ENCODE measurements at places on chromosomes 7 and 10.

DNA sequence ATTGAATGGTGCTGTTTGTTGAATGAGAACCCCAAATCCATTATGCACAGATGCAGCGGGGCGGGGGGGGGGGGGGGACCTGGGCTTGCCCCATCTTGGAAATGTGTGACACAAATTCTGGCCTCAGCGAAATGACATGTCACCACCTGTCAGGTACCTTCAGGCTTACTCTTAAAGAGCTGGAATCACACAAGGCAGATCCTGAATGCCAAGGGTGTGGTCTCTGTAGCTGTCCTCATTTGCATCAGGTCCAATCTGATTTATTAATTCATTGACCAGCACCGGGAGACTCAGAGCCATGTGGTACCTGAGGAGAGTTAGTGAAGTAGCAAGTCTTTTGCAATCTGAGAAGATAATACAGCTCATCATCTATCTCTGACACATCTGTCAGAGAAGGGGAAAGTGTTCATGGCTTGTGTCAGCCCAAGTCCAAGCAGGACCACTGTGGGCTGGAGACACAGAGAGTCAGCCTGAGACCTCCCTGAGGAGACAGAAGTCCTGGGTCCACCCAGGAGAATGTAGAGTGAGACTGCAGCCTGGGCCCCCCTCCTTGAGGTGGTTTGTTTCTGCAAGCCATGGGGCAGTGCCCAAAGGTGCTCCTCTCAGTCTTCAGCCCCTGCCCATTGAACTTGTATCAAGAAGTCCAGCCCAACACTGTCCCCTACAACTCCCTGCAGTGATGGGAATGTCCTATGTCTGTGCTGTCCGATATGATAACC lies 46.7 kb downstream of the ADCYAP1R1 start:
- DNase-seq = peak; percentile 37

DNA sequence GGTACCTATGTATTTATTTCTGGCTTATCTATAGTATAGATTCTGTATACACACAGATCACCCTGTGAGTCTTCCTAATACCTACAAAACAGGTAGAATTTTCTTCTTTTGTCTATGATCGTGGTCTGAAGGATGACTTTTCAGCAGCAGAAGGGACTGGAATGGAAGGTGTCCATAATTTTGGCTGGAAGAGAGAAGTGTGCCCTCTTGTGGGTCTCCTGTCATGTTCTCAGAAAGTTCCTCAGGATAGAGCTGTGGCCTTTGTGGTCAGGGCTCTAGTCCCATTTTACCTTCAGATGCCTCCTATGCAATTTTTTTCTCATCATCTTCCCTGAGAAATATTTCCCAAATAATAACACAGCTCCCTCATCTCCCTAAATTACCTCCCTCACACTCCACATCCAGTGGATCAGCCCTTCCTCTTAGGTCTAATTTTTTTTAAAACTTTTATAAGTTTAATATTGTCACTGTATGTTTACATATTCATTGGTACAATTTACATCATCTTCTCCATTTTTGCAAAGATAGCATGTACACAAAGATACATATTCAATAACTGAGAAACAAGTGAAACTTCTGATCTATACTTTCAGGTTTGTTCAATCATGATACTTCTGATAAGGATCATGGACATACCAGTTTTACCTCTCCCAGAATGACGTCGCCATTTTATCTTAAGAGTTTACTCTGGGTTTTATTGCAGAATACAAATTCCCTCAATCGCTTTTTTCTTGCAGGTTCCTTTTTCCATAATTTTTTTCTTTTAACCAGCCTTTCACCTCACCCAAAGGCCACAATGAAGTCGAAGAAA lies 112.7 kb downstream of the REEP3 start:
- no peak for DNase-seq

- no peak for DNase-seq
Observed at GRCh38 chr10:66238343-66238742, 687.5 kb upstream of the LRRTM3 start.

DNA sequence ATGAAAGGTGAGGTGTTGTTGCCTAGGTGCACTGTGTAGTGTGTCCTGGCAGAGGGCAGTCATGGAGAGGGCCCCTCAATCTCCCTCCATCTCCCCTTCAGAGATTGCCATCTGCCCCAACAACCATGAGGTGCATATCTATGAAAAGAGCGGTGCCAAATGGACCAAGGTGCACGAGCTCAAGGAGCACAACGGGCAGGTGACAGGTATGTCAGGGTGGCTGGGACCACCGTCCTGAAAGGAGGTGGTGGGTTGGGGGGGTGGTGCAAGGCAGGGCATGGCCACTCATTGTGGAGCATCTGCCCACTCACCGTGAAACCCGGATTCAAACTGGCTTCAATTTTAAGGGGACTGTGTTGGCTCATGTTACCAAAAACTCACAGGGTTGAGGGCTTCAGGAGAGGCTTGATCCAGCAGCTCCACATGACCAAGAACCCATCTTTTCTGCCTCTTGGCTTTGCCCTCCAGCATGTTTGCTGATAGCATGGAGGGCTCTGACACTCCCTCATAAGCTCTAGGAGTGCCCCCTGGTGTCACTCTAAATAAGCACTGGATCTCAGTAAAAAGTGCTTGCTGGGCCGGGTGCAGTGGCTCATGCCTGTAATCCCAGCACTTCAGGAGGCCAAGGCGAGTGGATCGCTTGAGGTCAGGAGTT lies 12.2 kb downstream of the ARPC1B start:
- DNase-seq = no peak

DNA sequence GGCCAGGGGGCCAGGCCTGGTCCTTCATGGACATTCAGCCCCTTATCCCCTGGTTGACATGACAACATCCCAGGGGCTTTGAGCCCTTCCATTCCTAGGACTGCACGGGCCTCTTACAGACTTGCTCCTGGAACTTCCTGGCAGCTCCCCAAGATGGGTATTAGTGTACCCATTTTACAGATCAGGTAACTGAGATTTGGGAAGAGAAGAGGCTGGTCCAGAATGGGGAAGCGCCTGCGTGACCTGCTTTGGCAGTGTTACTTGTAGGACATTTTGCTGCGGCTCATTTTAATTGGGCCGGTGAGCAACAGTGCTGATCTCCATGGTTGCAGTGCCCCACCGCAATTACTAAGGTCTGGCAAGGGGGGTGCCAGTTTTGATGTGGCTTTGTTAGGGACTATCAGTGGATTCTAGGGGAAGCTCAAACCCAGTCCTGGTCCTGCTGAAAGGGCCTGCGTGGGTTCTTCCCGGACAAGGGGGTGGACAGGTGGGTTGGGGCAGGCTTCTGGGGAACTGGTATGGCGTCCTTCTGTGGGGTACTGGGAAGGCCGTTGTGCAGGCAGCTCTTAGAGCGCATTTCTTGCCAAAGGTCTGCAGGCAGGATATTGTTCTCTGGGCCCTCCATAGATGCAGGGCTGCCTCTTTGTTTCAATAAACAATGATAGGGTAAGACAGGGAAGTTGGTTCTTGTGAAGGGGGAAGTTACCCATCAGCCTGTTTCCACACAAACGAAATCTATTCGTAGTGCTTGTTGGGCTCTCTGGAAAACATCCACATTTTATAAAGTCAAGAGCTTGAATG lies 137.6 kb downstream of the RGS10 start:
- no peak for DNase-seq

GRCh38 chr7:69192134-69192533 lies 406.1 kb upstream of the AUTS2 start:
- no peak for DNase-seq

DNA sequence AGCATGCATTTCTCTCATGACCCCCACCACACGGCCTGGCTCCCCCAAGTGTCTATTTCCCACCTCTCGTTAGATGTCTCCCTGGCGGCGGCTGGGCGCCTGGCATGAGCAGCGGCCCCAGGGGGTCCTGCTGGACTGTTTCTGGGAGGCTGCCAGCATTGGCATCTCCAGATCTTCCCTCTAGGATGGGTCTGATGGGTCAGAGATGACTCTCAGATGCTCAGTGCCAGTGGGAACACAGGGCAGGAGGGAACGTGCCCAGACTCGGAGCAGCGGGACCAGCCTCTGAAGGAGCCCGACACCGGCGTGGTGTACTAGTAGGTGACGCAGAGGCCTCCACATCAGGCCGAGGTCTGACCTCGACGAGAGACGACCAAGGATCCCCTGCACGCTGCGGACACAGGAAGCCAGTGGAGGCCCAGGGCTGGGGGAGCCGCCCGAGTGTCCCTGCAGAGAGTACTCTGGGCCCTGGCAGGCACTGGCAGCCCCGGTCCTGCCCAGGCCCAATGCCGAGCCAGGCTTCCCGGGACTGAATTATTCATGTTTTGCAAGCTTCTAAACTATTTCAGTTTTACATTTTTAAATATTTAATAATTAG lies 238.8 kb downstream of the ELFN1 start:
- no peak for DNase-seq

DNA sequence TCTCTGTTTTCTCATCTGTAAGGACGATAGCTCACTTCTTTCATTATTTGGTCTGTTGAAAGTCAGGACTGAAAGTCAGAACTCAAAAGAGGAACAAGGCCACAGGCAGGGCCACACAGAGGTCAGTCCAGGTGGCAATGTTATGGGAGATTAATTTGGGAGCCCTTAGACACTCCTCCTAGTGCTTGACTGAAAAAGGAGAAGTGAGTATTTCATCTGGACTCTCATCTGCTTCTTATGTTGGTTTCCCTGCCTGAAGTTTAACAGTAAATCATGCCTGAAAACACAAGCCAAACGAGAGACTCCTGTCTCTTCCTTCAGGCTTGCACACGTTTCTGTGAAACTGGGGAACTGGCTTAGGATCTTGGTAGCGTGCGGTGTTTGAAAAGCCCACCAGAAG lies 248.5 kb downstream of the BUB3 start:
- DNase-seq = no peak

DNA sequence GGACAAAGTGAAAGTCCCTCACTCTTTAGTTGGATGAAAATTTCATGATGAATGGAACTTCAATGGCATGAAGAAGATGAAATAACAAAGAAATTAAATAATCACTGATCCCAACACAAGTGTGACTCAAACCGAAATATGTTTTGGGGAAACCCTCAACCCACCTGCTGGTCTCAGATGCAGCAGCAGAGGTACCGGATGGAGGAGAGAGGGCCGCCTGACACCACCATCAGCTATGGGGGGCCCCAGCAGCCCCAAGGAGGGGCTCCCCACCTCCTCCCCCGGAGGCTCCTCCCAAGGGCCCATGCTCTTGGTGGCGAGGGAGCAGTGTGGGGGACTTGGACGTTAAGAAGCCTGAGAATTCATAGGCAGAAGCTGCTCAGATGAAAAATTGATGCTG lies 137.2 kb upstream of the ADARB2 start:
- no peak for DNase-seq

DNA sequence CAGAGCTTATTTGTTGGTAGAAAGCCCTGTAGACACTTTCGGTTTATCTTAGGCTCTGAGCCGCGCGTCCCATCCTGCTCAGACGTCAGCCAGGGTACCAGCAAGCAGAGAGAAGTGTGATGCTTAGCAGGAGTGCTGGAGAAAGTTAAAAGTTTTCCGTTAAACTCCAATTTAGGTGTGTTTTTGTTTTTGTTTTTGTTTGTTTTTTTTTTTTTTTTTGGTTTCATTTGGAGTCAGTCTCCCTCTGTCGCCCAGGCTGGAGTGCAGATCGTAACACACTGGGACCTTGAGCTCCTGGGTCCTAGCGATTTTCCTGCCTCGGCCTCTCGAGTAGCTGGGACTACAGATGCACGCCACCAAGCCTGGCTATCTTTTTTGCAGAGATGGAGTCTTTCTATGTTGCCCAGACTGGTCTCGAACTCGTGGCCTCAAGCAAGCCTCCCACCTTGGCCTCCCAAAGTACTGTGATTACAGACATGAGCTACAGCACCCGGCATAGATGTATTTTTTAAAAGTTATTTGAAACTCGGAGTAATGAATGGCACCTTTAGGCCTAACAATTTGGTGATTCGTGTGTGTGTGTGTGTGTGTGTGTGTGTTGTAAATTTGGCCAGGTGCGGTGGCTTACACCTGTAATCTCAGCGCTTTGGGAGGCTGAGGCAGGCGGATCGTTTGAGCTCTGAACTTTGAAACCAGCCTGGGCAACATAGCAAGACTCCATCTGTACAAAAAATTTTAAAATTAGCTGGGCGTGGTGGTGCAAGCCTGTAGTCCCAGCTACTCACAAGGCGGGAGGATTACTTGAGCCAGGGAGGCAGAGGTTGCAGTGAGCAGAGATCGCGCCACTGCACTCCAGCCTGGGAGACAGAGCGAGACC lies 1.3 kb upstream of the HIP1 start:
- peak; percentile 63 for DNase-seq

DNA sequence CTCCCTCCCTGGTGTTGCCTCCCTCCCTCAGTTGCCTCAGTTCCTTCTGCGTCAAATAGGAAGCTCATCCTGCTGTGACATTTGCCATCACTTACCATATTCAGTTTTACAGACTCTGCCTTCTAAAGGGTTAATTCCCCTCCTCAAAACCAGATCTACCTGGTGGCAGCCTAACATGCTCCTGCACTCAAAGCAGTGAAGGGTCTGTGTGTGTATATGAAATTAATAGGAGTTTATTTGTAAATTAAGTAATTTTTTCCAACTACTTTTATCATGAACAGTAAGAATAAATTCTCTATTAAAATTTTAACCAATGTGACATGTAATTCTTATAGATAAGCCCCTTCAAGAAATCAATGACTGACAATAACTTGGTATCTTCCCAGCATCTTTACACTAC lies 158.6 kb upstream of the INSYN2A start:
- no peak for DNase-seq

DNA sequence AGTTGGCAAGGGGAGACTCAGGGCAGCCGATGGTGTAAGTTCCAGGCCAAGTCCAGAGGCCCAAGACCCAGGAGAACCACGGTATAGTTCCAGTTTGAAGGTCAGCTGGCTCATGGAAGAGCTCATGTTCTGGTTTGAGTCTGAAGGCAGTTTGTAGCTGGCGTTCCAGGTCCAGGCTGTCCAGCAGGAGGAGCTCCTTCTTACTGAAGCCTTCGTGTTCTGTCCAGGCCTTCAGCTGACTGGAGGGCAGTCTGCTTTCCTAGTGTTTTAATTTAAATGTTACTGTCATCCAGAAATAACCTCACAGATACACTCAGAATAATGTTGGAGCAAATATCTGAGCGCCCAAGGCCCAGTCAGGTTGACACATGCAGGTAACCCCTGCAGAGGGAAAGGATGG lies 4.2 kb downstream of the SUN1 start:
- no peak for DNase-seq

DNA sequence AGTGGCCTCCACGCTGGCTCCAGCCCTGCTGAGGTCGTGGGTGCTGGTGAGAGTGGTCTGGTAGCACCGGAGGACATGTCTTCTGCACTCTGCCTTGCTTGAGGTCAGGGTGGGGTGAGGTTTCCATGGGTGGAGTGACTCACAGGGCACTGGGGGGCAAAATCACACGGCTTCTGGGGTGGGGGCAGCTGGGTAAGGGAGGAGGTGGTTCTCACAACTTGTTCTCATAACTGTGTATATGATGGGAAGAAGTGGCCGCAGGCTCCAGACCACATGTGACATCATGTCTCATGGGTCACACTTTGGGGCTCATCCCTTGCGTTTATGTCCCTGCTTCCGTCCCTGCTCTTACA lies 884 bp upstream of the PRF1 start:
- no peak for DNase-seq

GRCh38 chr7:30252885-30253795 lies 31.3 kb upstream of the ZNRF2 start:
- no peak for DNase-seq

GRCh38 chr7:106613848-106614560 lies 47.0 kb downstream of the CCDC71L start:
- DNase-seq = no peak

Data from activated effector memory CD4-positive, alpha-beta T cell treated with anti-CD3 and anti-CD28 coated beads, Interleukin-2, amount 50 U/mL, for 16 hours (primary cell).